ENCODE measurements at places on chromosomes 4 and X. TPM values are rescaled to one million over a fixed set of nuclear protein-coding genes. Genes with fewer than 3 reads are reported as not detected.
A peak's percentile ranks its signal among the peaks of the same experiment; 100 is the strongest.

Gene SLC9B1
- 2.3 TPM for total RNA-seq

DNA sequence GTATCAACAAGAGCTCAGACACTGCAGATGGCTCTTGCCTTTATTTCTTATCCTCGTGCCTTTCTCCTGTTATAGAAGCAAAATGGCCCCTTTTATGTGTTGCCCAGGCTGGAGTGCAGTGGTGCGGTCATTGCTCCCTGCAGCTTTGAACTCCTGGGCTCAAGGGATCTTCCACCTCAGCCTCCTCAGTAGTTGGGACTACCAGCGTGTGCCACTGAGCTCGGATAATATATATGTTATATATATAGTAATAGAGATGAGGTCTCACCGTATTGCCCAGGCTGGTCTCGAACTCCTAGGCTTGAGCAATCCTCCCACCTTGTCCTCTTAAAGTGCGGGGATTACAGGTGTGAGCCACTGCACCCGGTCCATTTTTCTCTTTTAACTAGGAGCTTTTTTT is 79.7 kb downstream of the TMEM131L start:
- H3K27ac ChIP-seq, result no peak overlapping the region
- H3K27me3 ChIP-seq, result no peaks in the 10 kb centered on the region
- DNase-seq, result no peak
- H3K4me3 ChIP-seq, result no peak overlapping the region

DNA sequence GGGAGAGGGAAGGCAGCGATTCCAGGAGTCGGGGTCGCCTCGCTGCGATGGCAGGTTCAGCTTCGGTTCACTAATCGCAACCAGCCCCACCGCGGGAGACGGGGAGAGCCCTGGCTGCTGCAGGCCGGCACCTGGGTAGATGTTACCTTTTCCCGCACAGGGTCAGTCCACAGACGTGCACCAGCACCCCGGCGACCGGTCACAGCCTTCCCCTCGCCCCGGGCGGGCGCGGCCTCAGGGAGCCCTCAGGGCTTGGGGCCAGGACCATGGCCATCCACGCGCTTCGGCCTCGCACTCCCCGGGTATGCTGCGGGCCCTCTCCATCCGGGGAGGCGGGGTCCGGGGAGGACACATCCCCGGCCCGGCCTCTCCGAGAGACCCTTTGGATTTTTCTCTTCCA is 26.1 kb upstream of the EXOC1L start:
- no peak overlapping the region for H3K27ac ChIP-seq
- H3K27me3 ChIP-seq, result peaks cover 40% of the 10 kb centered on the region
- no peaks in the 10 kb centered on the region for H3K36me3 ChIP-seq
- H3K4me3 ChIP-seq, result no peak overlapping the region

Gene KLF8
- total RNA-seq, result 12.8 TPM

- H3K27ac ChIP-seq, result no peak overlapping the region
- H3K36me3 ChIP-seq, result peaks cover 36% of the 10 kb centered on the region
- H3K27me3 ChIP-seq, result no peaks in the 10 kb centered on the region
Measured at GRCh38 chr4:845233-845835, 19.4 kb upstream of the CPLX1 start.

DNA sequence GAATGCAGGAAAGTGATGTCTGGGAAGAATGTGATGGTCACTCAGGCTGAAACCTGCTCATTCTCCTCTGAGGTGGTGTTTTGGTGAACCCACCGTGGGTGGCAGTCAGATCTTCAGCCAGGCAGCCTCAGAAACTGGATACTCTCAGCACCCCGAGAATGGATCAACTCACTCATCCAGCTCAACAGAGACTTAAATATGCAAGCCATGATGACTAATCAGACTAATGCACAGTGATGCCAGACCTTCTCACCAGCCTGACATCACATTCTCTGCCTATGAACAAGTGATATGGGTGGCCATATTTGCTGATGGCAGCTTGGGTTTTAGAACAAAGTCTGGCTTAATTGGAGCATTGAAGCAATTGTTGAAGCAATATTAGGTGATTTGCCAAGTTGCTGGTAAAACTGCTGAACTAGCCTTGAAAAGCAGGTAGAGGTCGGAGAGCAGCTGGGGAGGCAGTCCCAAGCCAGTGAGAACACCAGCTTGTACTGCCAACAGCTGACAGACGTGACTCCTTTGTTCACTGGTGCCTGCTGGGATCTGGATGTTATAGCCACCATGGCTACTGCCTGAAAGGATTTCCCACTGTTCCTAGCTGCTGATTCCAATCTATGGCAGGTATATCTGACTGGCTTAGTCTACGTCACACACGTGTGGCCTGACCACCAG is 608.1 kb downstream of the MID1IP1 start:
- no peak for DNase-seq
- H3K27me3 ChIP-seq, result no peaks in the 10 kb centered on the region
- no peak overlapping the region for H3K4me3 ChIP-seq
- no peaks in the 10 kb centered on the region for H3K4me1 ChIP-seq

- no peak overlapping the region for H3K4me3 ChIP-seq
- H3K36me3 ChIP-seq, result no peaks in the 10 kb centered on the region
- no peak overlapping the region for H3K27ac ChIP-seq
- no peaks in the 10 kb centered on the region for H3K27me3 ChIP-seq
- no peak for DNase-seq
Measured at GRCh38 chr4:152599636-152600035, 63.7 kb upstream of the FBXW7 start.

Gene PROM1
- total RNA-seq, result not detected

Gene RBMXL3
- total RNA-seq, result not detected

- H3K36me3 ChIP-seq, result no peaks in the 10 kb centered on the region
- H3K4me1 ChIP-seq, result peaks cover 7% of the 10 kb centered on the region
- no peak overlapping the region for H3K27ac ChIP-seq
- no peak overlapping the region for H3K4me3 ChIP-seq
- no peak for DNase-seq
Measured at GRCh38 chr4:153276971-153277370, 67.5 kb upstream of the MND1 start.

- H3K36me3 ChIP-seq, result no peaks in the 10 kb centered on the region
- no peaks in the 10 kb centered on the region for H3K4me1 ChIP-seq
- H3K27me3 ChIP-seq, result no peaks in the 10 kb centered on the region
- H3K4me3 ChIP-seq, result no peak overlapping the region
Measured at GRCh38 chr4:165834116-165834515, 38.9 kb upstream of the TLL1 start.

Gene TCEAL8
- 48.1 TPM for total RNA-seq

Gene TBC1D8B
- total RNA-seq, result 0.35 TPM

GRCh38 chr4:53195815-53196661 is 169.8 kb downstream of the SCFD2 start:
- no peaks in the 10 kb centered on the region for H3K27me3 ChIP-seq
- H3K36me3 ChIP-seq, result no peaks in the 10 kb centered on the region
- DNase-seq, result no peak
- no peak overlapping the region for H3K4me3 ChIP-seq
- no peak overlapping the region for H3K27ac ChIP-seq
- H3K4me1 ChIP-seq, result no peaks in the 10 kb centered on the region

Gene ABCD1
- total RNA-seq, result 15.4 TPM

GRCh38 chrX:49198540-49199314 is 1.3 kb downstream of the SYP start:
- H3K36me3 ChIP-seq, result no peaks in the 10 kb centered on the region
- H3K4me1 ChIP-seq, result peaks cover 27% of the 10 kb centered on the region
- DNase-seq, result no peak
- H3K27me3 ChIP-seq, result peaks cover 6% of the 10 kb centered on the region
- no peak overlapping the region for H3K27ac ChIP-seq
- H3K4me3 ChIP-seq, result peak overlapping the region; percentile 32

- H3K4me3 ChIP-seq, result no peak overlapping the region
- H3K4me1 ChIP-seq, result peaks cover 2% of the 10 kb centered on the region
- no peak overlapping the region for H3K27ac ChIP-seq
- no peaks in the 10 kb centered on the region for H3K36me3 ChIP-seq
Measured at GRCh38 chr4:121758925-121759568, 5.9 kb downstream of the SMIM43 start.

DNA sequence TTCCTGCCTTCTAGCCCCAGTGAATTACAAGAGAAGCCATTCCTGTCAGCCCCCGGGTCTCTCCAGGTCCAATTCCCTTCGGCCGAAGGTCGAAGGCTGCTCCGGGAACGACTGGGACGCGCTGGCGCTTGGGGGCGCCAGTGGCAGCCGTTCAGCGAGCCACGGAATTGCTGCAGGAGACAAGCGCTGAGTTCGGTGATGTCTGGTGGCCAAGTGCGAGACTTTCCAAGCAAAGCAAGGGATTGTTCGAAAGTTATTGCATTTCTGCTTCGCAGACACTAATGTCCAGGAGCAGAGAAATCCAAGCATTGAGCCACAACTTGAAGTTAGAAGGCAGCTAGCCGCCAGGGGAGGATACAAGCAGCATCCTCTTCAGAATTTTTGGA is 1.1 kb upstream of the DKK2 start:
- peaks cover 65% of the 10 kb centered on the region for H3K27me3 ChIP-seq
- no peak for DNase-seq
- peaks cover 26% of the 10 kb centered on the region for H3K4me1 ChIP-seq
- no peak overlapping the region for H3K4me3 ChIP-seq

GRCh38 chr4:78058591-78059523 is 1.7 kb downstream of the FRAS1 start:
- no peak overlapping the region for H3K27ac ChIP-seq
- peaks cover 70% of the 10 kb centered on the region for H3K27me3 ChIP-seq
- peaks cover 29% of the 10 kb centered on the region for H3K4me1 ChIP-seq
- no peak for DNase-seq

DNA sequence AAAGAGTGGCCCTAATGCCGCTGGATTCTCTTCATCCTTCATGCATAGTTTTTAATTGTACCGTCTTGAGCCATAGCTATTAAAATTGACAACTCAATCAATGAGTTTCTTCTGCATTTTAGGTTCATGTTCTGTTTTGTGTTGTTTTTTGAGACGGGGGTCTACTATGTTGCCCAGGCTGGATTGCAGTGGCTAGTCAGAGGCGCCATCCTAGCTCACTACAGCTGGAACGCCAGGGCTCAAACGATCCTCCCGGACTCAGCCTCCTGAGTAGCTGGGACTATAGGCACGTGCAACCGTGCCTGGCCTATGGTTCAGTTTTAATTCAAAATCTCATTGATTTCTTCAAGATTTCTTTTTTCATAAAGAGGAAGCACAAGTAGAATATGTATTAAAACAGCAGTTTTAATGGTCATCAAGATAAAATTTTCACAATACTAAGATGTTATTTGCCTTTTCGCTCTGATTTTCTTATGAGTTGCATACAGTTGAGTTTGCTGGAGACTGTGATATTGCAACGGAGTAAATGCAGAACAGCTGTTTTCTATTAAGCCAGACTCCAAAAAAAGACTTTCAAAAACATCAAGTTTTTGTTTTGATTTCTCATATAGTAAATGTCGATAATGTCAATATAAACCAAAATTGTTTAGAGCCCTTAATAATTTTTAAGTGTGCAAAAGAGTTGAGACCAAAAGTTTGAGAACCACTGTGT is 1.1 kb upstream of the STX18 start:
- no peak for DNase-seq
- peaks cover 45% of the 10 kb centered on the region for H3K4me1 ChIP-seq
- peaks cover 14% of the 10 kb centered on the region for H3K36me3 ChIP-seq
- no peaks in the 10 kb centered on the region for H3K27me3 ChIP-seq

- no peak overlapping the region for H3K4me3 ChIP-seq
- no peak overlapping the region for H3K27ac ChIP-seq
- DNase-seq, result no peak
- H3K36me3 ChIP-seq, result no peaks in the 10 kb centered on the region
Measured at GRCh38 chrX:155755706-155756337, 125.3 kb upstream of the VAMP7 start.

Gene UGT2A1
- not detected for total RNA-seq

- H3K36me3 ChIP-seq, result no peaks in the 10 kb centered on the region
- peaks cover 7% of the 10 kb centered on the region for H3K27me3 ChIP-seq
- no peak overlapping the region for H3K27ac ChIP-seq
- DNase-seq, result no peak
- no peak overlapping the region for H3K4me3 ChIP-seq
- H3K4me1 ChIP-seq, result no peaks in the 10 kb centered on the region
Measured at GRCh38 chr4:55568905-55569504, 22.3 kb upstream of the CLOCK start.

Gene NR0B1
- not detected for total RNA-seq

DNA sequence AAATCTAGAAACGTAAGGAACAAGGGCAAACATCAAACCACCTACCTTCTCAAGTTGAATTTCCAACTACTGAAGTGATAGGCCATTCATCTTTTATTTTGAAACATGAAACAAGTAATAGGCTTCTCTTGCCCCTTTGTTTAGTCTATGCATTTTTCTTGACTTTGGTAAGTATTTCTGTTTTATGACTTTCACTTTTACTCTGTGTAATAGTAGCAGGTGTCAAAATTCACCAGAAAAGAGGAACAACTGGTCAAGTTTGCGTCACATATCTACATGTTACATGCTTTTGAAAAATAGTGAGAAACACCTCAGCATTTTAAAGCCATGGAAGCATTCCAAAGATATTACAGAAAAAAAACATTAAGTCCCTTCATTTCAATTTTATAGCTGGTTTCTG is 157.1 kb upstream of the FTHL17 start:
- H3K27me3 ChIP-seq, result no peaks in the 10 kb centered on the region
- no peak overlapping the region for H3K4me3 ChIP-seq
- no peak for DNase-seq
- no peak overlapping the region for H3K27ac ChIP-seq
- no peaks in the 10 kb centered on the region for H3K36me3 ChIP-seq

- H3K4me1 ChIP-seq, result no peaks in the 10 kb centered on the region
- DNase-seq, result no peak
- no peaks in the 10 kb centered on the region for H3K36me3 ChIP-seq
- no peaks in the 10 kb centered on the region for H3K27me3 ChIP-seq
- H3K4me3 ChIP-seq, result no peak overlapping the region
Measured at GRCh38 chrX:92270936-92271855, 492.0 kb downstream of the PCDH11X start.

Gene UPF3B
- 12.3 TPM for total RNA-seq

GRCh38 chrX:2626750-2627149 is 64.3 kb upstream of the CD99 start:
- DNase-seq, result no peak
- peaks cover 70% of the 10 kb centered on the region for H3K36me3 ChIP-seq
- H3K4me1 ChIP-seq, result peaks cover 47% of the 10 kb centered on the region
- no peak overlapping the region for H3K27ac ChIP-seq
- no peak overlapping the region for H3K4me3 ChIP-seq
